ENCODE measurements at places on chromosomes 12 and 14. TPM values are rescaled to one million over a fixed set of nuclear protein-coding genes. Genes with fewer than 3 reads are reported as not detected.

The KRT79 gene
- total RNA-seq = 1.7 TPM

The GPR132 gene
- 9.1 TPM for total RNA-seq

The PLEKHD1 gene
- total RNA-seq = not detected

The TMEM260 gene
- total RNA-seq = 13.3 TPM

The ENO2 gene
- 20.1 TPM for total RNA-seq

The SDR9C7 gene
- 11.0 TPM for total RNA-seq

The STX2 gene
- 16.5 TPM for total RNA-seq

The RNASE9 gene
- total RNA-seq = not detected

The ZNF891 gene
- total RNA-seq = 3.4 TPM

GRCh38 chr12:24596768-24597388, 352.0 kb downstream of the BCAT1 start:
- DNase-seq = no peak

- no peak for DNase-seq
These were observed 27.0 kb downstream of the TMCC3 start for GRCh38 chr12:94623161-94623920.

GRCh38 chr14:49880267-49881064, 12.4 kb upstream of the ARF6 start:
- peak; percentile 56 for DNase-seq

GRCh38 chr12:112007945-112008344, 5.0 kb downstream of the TMEM116 start:
- no peak for DNase-seq

DNA sequence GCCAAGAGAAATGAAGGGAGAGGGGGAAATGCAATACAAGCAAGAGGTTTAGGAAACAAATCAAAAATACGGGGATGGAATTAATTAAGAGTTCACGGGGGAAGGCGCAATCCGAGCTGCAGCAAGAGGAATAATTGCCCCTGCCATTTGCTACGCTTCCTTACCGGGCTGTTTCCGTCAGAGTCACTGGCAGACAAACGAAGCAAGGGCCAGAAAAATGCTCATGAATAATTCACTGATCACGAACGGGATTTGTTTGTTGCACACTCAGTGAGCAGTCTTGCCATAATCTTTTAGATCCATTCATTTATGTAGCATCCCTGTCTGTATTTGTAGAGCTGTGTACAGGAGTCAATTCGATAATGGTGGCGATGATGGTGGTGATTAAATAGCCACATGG, 39.0 kb downstream of the PLXNC1 start:
- no peak for DNase-seq

DNA sequence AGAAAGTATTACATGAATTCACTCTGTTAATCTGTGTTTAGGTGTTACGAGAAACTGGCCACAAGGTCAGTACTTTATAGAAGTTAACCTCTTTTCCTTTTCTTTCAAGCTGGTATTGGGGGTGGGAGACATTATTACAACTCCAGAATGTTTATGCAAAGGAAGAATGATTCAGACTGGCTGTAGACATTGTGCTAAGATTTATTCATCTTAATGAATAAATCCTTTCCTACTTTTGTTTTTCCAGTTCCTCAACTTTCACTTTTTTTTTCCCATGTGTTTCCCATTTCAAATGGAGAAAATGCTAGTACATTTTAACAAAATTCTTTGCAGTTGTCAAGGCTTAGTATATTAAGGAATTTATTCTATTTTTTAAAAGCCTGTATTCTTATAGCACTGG, 1.3 kb downstream of the OTOGL start:
- no peak for DNase-seq

GRCh38 chr12:89309815-89310214, 42.5 kb downstream of the DUSP6 start:
- DNase-seq = no peak

DNA sequence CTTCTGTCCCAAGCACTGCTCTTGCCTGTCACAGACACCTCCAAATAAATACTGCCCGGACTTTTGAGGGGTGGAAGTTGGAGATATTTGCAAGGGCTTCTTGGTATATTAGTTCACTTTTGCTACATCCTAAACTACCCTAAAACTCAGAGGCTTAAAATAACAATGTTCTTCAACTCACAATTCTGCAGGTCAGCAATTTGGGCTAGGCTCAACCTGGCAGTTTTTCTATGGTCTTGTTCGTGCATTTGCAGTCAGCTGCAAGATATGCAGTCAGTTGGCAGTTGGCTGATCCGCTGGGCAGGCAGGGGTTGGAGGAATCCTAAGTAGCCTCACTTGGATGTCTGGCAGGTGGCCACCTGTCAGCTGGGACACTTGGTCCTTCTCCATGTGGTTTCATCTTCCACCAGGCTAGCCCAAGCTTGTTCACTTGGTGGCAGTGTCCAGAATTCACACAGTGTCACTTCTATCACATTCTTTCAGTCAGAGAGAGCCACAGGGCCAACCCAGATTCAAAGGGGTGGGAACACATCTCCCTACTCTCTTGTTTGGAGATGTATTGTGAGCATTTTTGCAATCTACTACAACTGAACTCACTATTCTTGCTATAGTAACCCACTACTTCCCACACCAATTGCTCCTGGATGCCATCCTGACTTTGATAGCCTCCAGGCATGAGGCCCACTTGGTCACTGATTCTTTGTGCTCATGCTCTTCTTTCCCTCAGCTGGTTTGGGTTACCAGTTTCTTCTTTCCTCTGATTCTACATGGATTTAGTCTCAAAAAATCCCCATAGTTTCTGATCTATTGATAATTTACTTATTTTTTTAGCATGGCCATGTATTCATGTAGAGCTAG, 27.8 kb upstream of the CAPRIN2 start:
- DNase-seq = no peak

DNA sequence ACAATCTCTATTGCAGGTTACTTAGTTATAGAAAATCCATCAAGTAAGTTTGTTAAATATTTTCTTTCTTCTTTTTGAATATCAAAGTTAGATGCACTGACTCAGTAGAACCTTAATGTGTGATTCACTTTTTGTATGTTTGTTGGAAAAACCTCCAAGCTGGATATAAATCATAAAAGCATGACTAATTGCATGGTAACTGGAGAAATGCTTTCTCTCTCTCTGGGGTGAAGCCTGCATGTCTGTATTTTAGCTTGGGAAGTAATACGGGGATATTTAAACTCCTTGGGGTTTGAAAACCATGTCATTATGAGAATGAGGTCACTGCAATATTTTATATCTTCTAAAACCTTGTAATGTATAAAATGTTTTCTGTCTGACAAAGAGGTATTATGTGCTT, 58.6 kb upstream of the MYF6 start:
- no peak for DNase-seq

- no peak for DNase-seq
These were observed 121.7 kb downstream of the DUSP6 start for GRCh38 chr12:89230376-89231315.

- DNase-seq = no peak
These were observed 26.3 kb downstream of the LDHB start for GRCh38 chr12:21631367-21631766.

DNA sequence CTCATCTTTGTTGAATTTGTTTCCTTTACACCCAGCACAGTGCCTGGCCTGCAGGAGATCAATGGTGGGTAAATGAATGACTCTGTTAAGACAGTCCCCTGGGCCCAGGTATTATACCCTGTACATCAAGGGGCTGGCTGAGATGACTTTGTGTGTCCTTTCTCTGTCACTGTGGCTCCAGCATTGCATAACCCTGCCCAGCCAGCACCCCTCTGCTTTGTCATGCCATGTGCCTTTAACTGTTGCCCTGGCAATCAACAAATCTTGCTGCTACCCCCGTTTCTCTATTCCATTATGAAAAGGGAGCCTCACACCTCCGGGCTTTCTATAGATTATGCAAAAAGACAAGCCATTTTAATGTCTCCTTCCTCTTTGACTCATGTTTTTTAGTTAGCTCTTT, 7.6 kb upstream of the FLVCR2 start:
- no peak for DNase-seq

DNA sequence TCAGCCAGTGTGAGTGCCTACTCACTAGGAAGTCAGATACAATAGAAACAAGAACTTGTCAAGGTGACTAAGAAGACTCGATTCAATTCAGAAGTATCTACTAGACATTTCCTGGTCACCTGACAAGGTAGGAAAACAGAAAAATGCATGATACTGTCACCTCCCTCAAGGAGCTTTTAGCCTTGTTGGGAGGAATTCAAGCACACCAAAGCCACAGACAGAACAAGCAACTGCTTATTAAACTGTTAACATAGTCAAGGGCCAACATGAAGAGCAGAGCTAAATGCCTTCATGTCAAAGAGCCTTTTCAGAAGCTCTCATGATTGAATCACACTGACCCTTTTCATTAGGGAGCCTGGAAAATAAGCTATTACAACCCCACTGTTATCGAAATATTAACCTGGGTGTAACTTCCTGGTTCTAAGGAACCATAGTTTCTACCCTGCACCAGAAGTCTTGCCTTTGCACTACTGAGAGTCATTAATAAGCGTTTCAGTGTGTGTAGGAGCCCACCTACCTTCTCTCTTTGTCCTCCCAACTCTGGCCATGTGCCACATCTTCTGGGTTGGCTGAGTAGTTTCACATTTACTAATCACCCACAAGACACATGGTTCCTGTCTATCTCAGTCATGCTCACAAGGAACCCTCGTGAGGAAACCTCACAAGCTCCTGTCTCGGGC, 31.0 kb upstream of the LGALS3 start:
- no peak for DNase-seq

DNA sequence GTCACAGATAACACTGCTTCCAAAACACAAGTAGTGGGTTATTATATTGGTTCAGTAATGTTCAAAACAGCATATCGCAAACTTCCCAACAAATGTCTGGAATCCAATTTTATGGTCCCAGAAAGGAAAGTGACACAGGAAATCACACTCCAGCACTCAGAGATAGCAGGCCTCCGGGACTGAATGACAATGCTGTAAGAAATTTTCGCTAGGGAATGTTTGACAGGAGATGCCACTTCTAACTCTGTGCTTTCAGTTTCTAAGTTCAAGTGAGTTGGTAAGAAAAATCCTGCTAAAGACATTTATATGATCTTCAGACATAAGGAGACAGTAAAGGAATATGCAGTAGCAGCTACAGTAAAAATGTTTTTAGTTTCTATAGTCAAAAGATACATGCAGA, 93.2 kb downstream of the SLC2A13 start:
- no peak for DNase-seq

DNA sequence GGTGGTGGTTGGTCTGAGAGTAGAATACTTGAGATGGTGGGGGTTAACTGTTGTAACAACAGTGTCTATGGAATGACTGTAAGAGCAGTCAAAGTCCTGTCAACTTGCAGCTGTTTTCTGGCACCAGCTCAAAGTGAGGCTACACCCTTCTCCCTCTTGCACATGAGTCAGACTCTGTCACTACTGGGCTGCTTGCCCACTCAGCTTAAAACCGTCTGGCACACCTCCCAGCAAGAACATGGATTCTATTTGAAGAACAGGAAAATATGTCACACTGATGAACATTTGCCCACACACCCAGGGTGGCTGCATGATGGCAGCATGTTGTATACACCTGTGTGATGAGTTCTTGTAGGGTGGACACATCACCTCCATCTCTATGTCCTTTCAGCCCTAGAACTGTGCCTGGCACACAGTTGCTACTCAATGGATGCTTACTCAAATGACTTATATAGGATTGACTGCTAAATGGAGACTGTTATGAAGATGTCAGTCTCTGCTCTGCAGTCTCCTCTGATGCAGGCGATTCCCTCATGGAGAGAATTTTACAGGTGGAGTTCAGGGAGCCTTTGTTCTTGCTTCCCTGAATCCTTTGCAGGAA, 19.3 kb upstream of the SERPINA6 start:
- DNase-seq = no peak

DNA sequence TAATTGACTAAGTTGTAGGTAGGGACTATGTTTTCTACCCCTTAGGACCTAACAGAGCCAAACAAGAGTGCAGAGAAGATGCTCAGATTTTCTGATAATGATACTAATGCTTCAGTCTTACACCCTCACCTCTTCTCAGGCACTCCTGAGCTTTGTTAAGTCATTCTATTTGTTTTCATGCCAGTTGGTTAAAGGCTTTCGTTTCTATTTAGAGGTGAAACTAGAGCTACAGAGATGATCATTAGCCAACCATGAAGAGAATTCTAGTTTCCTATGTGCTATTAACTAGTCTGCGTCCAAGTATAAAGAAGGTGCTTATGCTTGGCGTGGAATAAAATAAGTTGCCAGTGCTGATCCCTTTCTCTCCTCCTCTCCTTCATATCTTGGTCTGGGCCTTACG, 34.6 kb upstream of the PYGL start:
- no peak for DNase-seq

- DNase-seq = no peak
These were observed 4.3 kb downstream of the OLR1 start for GRCh38 chr12:10167599-10167998.

- DNase-seq = no peak
These were observed 58.3 kb downstream of the ANAPC7 start for GRCh38 chr12:110345176-110345661.

DNA sequence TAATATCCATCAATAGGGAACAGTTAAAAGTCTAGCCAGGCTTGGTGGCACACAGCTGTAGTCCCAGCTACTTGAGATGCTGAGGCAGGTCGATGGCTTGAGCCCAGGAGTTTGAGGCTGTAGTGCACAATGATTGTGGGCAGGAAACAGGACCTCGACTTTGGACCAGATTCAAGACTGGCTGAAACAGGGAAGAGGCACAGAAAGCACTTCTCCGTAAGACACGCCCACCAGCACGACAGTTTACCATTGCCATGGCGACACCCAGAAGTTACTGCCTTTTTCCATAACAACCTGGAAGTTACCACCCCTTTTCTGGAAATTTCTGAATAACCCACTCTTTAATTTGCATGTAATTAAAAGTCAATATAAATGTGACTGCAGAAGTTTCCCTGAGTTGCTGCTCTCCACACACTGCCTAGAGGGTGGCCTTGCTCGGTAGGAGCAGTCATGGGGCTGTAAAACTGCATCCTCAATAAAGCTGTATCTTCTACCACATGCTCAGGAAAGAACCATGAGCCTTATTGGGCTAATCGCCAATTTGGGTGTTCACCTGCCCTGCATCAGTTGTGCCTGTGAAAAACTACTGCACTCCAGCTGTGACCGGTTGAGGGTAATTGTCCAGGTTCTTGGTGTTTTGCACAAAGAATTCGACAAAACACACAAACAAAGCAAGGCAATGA, 4.6 kb upstream of the LRRC23 start:
- no peak for DNase-seq

- no peak for DNase-seq
These were observed 386.2 kb upstream of the CCDC196 start for GRCh38 chr14:66099931-66100330.

- no peak for DNase-seq
These were observed 73.8 kb downstream of the SUSD6 start for GRCh38 chr14:69685218-69685616.
